ENCODE measurements at places on chromosomes 1 and 21. TPM values are rescaled to one million over a fixed set of nuclear protein-coding genes. Genes with fewer than 3 reads are reported as not detected.

The PGLYRP4 gene
- 0.18 TPM for polyA plus RNA-seq

The PDC gene
- polyA plus RNA-seq, result not detected

The ERICH3 gene
- 0.15 TPM for polyA plus RNA-seq

The CENPL gene
- polyA plus RNA-seq, result 2.4 TPM

The UTS2 gene
- polyA plus RNA-seq, result 5.3 TPM

The CAPN9 gene
- not detected for polyA plus RNA-seq

The SLAMF1 gene
- 2.8 TPM for polyA plus RNA-seq

The PEAR1 gene
- polyA plus RNA-seq, result 2.6 TPM

The OR2M3 gene
- not detected for polyA plus RNA-seq

The DONSON gene
- 8.5 TPM for polyA plus RNA-seq

The LEFTY2 gene
- polyA plus RNA-seq, result 0.06 TPM

The LDLRAD1 gene
- not detected for polyA plus RNA-seq

The FAM43B gene
- 0.11 TPM for polyA plus RNA-seq

The NUDT4B gene
- 0.35 TPM for polyA plus RNA-seq

The SPRR2A gene
- polyA plus RNA-seq, result not detected

The ANGPTL7 gene
- polyA plus RNA-seq, result not detected

The LGR6 gene
- 3.3 TPM for polyA plus RNA-seq

The GBP6 gene
- polyA plus RNA-seq, result 0.05 TPM

The OR2L5 gene
- not detected for polyA plus RNA-seq

The TRIM45 gene
- 8.1 TPM for polyA plus RNA-seq

The FMO2 gene
- polyA plus RNA-seq, result 0.26 TPM

The C1orf167 gene
- 0.96 TPM for polyA plus RNA-seq

The GABRD gene
- polyA plus RNA-seq, result 1.1 TPM

The NECTIN4 gene
- polyA plus RNA-seq, result 0.04 TPM

The GSTM5 gene
- polyA plus RNA-seq, result 3.4 TPM

The LHX8 gene
- not detected for polyA plus RNA-seq

The WNT9A gene
- 0.08 TPM for polyA plus RNA-seq

The CCNL2 gene
- 111 TPM for polyA plus RNA-seq

The CFHR1 gene
- polyA plus RNA-seq, result 24.6 TPM

The ADAMTS1 gene
- polyA plus RNA-seq, result 11.2 TPM

The TINAGL1 gene
- polyA plus RNA-seq, result 38.0 TPM

The GRIK3 gene
- 0.74 TPM for polyA plus RNA-seq

The CDK18 gene
- polyA plus RNA-seq, result 15.3 TPM

The TLR5 gene
- 1.2 TPM for polyA plus RNA-seq

The S100A7 gene
- not detected for polyA plus RNA-seq

The PRRX1 gene
- polyA plus RNA-seq, result 3.1 TPM

The IL22RA1 gene
- polyA plus RNA-seq, result not detected

The TMCC2 gene
- 0.74 TPM for polyA plus RNA-seq

The UBE2G2 gene
- polyA plus RNA-seq, result 46.9 TPM

The CIART gene
- polyA plus RNA-seq, result 1.3 TPM

Measured in spleen (tissue), 13 donors.